WTC11 (cell line): ENCODE measurements at places on chromosomes 5 and 9.

- DNase-seq: no peak
Observed at GRCh38 chr9:138105561-138106505, 228.3 kb downstream of the CACNA1B start.

- DNase-seq: no peak
Observed at GRCh38 chr9:2346277-2346913, 275.2 kb upstream of the VLDLR start.

DNA sequence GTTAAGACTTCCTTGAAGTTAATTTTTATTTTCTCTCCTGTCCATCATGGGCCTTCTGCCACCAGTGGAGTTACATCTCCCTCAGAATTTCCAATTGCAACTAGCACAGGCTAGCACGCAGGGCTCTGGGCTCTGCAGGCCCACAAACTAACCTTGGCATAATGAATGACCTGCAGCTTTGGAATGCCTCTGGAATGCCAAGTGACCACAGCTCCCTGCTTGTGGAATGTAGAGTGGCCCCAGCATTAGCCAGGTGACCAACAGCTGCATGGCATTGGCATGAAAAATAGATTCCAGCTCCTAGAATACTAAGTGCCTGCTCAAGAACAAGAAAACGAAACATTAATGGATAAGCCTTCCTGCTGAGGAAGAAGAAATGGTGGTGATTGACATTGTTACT, 726.1 kb downstream of the BRINP1 start:
- peak; percentile 47 for DNase-seq

DNA sequence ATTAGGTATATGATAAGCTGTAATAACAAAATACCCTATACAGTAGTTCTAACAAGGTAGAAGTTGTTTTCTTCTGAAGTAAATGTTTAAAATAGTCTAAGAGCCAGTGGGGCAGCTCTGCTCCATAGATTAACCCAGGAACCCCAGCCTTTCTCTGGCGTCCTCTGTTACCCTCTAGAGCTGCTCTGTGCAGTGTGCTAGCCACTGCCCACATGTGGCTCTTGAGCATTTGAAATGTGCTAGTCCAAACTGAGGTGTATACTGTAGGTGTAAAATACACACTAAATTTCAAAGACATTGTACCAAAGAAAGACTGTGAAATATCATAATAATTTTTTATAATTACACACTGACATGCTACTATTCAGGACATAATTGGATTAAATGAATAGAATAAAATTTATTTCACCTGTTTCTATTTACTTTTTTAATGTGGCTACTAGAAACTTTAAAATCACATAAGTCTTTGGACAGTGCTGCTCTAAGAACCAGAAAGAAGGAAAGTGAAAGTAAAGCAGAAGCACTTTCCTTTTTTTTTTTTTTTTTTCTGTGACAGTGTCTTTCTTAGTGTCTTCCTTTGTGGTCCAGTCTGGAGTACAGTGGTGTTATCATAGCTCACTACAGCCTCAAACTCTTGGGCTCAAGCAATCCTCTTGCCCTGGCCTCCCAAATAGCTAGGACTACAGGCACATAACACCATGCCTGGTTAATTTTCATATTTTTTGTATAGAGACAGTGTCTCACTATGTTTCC, 39.3 kb downstream of the RAI14 start:
- no peak for DNase-seq

GRCh38 chr5:54243483-54244080, 66.8 kb downstream of the ARL15 start:
- DNase-seq: no peak

- no peak for DNase-seq
Observed at GRCh38 chr5:72237415-72237814, 82.6 kb downstream of the MRPS27 start.

- DNase-seq: no peak
Observed at GRCh38 chr5:96861076-96861475, 15.2 kb upstream of the ERAP2 start.

DNA sequence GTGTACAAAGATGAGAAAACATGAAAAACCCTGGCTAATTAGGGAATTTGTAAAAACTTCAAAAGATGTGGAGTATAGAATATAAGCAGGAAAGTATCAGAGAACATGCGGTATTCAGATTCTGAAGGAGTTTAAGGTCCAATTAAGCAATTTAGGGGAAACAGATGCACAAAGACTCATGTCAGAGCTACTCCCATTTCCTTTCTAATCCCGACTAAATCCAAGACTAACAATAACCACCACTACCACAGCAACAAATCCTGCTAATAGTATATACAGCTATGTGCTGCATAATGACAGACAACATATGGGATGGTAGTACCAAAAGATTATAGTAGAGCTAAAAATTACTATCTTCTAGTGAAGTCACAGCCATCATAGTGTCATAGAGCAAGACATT, 102.1 kb downstream of the LURAP1L start:
- DNase-seq: no peak

- no peak for DNase-seq
Observed at GRCh38 chr9:91740701-91741100, 209.3 kb downstream of the ROR2 start.

DNA sequence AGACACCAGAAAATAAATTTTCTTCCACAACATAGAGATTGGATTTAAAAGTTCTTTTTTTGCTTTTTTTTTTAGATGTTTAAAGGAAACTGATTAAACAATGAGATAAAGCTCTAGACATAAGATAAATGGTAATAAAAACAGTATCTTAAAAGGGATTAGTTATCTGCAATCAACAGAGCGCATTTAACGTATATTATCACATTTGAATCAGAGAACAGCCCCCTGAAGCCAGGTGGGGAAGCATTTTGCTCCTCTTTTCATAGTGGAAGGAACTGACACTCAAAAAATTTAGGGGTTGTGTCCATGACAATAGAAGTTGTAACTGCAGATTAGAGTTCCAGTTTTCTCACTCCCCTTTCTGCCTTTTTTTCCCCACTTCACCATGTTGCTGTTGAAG, 367.6 kb downstream of the SPATA31D1 start:
- DNase-seq: no peak

DNA sequence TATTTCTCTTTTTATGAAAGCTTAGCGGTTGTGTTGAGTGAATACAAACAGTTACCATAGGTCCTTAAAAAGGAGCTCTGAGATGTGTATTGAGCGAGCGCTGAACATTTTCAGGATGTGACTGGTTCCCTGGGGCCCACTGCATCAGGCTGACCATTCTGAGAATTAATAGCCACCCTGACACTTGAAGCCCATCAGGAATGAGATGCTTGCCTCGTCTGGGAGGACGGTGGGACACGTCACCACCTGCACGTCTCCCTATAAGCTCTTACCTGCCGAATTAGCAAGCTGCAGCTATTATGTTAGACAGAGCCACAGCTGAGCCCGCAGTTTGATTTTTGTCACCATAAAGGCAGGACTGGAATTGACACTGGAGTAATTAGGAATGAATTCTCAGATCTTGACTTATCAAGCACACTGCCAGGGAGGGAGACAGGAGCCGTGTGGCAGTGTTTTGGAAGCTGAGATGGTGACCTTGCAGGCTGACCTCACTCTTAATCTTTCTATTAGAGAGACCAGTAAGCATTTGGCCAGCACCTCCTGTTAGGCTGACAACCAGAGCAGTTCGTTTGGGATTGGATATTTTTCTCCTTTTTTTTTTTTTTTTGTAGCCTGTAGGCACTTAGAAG, 373.1 kb upstream of the WWC1 start:
- DNase-seq: no peak

DNA sequence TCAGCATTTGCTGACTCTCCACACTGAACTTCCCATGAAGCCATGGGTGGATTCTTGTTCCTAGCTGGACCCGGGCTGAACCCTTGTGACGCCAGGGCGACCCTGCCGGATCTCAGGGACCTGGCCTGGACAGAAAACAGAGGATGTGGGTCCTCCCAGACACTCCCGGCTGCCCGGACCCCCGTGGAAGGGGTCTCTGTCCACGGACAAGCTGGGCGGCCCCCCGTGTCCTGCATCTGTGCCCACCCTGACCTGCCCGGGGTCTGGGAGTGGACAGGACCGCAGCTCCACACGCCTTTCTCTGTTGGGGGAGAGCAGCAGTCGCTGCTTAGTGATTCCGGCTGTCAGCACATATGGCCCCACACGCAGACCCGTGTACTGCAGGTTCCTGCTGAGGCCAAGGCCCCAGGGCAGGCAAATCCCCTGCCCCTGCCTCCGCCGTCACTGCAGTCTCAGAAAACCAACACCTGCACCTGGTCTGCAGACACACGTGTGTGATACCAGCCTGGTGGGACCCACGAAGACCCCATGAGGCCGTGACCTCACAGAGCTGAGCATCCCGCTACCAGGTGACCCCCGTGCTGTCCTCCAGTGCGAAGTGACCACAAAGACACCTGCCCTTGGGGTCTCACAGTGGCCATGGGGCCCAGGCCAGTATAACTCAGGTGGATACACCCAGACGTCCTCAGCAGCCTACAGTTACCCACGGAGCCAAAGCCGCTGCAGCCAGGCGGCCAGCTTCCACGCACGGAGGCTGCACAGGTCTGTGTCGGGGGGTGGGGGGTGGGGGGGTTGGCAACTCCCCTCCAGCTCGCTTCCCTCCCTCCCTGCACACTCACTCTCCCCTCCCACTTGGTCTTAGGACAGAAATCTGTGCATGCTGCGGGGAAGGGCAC, 50.6 kb downstream of the NKD2 start:
- DNase-seq: no peak

DNA sequence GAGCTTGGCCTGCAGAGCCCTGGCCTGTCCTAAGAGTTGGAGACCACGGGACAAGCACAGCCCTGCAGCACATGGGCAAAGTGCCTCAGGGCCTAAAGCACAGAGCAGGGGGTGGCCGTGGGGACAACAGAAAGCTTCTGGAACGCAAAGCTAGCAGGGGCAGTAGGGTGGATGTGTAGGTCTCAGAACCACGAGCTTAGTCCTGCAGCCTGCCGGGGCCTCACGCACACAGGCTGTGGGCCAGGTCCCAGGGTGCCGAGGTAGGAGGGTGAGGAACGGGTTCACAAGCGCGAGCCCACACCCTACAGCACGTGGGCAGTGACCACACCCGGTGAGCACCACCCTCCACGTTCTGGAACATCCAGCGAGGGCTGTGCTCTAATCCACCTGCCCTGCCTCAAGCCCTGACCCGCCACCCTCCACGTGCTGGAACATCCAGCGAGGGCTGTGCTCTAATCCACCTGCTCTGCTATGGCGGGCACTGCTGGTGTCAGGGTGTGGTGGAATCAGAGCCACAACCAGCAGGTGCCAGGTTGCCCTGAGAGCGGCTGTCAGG, 9.3 kb downstream of the CLPTM1L start:
- DNase-seq: no peak

DNA sequence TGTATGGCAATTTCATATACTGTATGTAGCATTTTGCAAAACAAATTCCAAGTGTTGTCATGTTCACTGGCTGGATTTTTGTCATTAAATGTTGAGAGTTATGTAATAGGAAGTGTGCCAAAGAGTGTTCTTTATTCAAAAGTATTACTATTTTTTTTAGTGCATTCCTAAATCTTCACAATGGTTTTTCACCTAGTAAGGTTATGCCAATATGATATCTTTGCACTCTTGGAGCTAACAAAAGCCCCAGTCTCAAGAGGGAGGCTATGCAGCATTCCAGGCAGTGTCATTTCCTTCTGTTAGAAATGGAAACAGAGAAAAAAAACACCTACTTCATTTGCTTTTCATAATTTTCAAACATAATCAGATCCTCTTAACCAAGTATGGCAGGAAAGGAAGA, 5.1 kb upstream of the SSBP2 start:
- DNase-seq: no peak

- DNase-seq: no peak
Observed at GRCh38 chr9:130192382-130192999, 20.3 kb downstream of the NCS1 start.

- DNase-seq: no peak
Observed at GRCh38 chr5:36596756-36597155, 9.7 kb upstream of the SLC1A3 start.

GRCh38 chr9:114317665-114318357, 5.1 kb upstream of the ORM1 start:
- DNase-seq: no peak
